ENCODE measurements at places on chromosomes 11 and 22.

- DNase-seq: peak; percentile 89
These were observed 4.4 kb upstream of the PRR5 start for GRCh38 chr22:44697423-44698141.

GRCh38 chr22:37211075-37211865 is 1.0 kb downstream of the SSTR3 start:
- peak; percentile 5 for DNase-seq

- DNase-seq: no peak
These were observed 36.5 kb upstream of the CSNK1E start for GRCh38 chr22:38353701-38354100.

GRCh38 chr11:101336858-101337257 is 207.2 kb upstream of the PGR start:
- no peak for DNase-seq

DNA sequence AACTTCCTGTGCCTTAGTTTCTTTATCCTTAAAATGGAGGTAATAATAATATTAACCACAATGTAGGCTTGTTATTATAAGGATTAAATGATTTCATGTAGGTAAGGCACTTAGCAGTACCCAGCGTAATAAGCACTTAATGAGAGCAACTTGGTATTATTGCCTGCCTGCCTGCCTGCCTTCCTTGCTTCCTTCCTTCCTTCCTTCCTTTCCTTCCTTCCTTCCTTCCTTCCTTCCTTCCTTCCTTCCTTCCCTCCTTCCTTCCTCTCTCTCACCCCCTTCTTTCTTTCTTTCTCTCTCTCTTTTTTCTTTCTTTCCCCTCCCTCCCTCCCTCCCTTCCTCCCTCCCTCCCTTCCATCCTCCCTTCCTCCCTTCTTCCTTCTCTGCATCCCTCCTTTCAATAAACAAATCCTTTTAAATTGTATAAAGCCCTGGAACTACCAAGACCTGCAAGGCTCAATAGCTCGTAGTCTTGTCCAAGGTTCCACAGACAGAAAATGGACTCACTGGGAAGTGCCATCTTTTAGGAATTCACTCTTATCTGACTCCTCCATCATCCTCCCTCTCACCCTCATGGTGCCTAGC is 20.7 kb upstream of the TIMP3 start:
- DNase-seq: no peak

DNA sequence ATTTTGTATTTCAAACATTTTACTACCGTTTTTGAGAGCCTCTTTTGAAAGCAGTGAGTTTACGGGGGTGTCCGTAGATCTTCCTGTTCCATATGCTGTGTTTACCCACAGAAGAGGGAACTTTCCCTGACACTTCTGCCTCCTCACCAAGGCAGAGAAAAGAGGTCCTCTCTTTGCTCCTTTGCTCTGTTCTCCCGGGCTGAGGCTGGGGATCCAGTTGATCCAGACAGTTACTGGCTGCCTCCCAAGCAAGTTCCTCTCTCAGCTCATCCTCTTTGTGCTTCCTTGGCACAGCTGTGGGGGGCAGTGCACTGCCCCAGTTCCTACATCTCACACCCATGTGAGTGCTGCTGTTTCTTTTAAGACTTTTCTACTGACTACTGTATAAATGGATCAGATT is 813.7 kb downstream of the NTM start:
- DNase-seq: no peak

DNA sequence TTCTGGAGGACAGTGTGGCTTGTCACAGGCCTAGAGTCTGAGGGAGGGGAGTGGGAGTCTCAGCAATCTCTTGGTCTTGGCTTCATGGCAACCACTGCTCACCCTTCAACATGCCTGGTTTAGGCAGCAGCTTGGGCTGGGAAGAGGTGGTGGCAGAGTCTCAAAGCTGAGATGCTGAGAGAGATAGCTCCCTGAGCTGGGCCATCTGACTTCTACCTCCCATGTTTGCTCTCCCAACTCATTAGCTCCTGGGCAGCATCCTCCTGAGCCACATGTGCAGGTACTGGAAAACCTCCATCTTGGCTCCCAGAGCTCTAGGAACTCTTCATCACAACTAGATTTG is 13.0 kb downstream of the PIK3IP1 start:
- no peak for DNase-seq

- DNase-seq: no peak
These were observed 1082.6 kb downstream of the DLG2 start for GRCh38 chr11:84544566-84544965.

DNA sequence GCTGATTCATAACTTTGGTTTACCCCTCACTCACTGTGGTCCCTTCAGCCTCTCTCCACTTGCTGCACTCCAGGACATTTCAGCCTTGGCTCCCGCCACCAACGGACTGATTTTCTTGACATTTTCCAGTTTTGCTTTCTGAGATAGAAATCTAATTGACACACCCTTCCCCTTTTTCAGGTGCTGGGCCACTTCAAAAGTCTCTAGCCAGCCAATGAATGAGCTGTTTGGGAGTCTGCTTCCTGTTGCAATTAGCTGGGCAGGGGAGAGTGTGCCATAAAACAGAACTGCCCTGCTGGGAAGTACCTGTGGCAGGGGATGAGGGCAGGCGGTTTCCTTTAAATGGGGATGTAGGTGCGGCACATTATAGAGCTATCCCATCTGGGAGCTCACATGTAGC is 21.1 kb upstream of the PLET1 start:
- DNase-seq: no peak

DNA sequence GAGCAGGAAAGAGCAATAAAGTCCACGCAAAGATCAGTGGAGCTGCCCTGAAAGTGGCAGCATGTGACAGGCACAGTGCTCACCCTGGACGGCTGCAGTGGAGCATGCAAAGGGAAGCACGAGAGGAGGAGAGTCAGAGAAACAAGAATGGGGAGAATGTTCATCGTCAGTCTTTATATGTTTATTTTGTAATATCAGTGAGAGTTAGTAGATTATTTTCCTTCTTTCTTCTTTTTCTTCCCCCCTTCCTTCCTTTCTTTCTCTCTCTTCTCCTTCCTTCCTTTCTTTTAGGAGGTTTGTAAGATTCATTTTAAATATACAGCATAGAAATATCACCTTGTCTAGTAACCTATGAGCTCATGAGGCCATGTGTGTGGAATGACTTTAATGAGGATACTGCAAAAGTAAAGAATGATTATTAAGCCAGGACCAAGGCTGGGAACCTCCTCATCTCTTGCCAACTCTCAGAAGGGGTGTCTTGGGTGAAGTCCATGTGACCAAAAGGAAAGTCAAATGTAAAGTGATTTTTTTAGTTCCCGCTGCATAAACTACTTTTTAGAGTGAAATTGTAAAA is 321.1 kb downstream of the AASDHPPT start:
- DNase-seq: no peak

GRCh38 chr11:76242004-76242779 is 35.9 kb upstream of the WNT11 start:
- DNase-seq: no peak

DNA sequence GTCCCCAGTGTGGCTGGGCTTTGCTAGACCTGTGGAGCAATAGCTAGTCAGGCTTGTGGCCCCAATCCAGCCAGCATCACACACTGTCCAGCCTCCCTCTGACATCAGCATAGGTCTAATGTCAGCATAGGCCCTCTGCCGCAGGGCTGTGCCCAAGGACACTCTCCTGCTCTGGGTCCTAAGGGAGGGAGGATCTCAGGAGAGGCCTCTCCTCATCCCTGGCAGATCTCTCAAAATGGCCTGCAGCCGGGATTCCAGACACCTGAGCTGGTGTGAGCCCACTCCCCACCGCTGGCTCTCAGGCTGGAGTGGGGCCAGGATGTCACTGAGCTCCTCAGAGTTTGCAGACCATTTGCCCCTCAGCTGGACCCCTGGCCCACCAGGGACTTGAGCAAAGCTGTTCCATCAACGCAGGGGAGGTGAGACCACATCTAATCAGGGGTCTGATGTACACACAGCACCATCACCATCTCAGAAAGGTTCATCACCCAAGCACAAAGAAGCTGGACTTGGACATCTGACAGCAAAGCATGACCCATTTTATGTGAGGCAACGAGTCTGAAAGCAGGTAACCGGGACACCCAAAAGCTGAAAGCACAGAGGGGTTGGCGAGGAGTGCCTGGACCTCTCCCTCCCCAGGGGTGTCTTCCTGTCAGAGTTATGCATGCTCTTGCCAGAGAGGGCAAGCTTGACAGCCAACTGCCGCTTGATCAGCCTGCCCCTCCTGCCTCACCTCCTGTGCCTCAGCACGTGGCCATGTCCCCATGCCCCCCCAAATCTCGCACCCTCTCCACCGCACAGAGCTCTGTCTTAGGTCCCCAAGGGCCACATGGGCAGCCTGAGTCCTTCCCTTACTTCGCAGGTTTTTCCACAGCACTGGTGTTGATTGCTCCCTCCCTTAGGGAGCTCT is 69.7 kb upstream of the SEPTIN5 start:
- no peak for DNase-seq

DNA sequence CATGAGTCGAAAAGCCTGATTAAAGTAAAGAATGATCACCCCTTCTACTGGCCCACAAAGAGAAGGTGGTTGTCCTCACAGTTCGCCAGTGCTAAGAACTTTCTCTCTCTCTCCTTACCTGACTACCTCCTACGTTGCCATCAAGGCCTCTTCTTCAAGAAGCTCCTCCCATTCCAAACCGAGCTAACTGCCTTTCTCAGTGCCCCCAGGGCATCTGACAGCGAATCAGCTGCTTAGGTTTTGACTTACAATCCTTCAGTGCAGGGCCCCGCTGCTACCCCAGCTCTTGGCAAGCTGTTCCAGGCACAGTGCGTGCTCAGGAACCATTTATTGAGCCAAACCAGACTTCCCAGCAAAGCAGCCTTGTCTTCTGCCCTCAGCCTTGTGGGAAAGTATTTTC is 5.8 kb downstream of the VSTM5 start:
- DNase-seq: no peak

- peak; percentile 85 for DNase-seq
These were observed 14.1 kb upstream of the MDK start for GRCh38 chr11:46367244-46367915.

- no peak for DNase-seq
These were observed 38.7 kb downstream of the SYT13 start for GRCh38 chr11:45247433-45247832.

- DNase-seq: peak; percentile 85
These were observed 2.0 kb downstream of the SIPA1 start for GRCh38 chr11:65639623-65640482.

DNA sequence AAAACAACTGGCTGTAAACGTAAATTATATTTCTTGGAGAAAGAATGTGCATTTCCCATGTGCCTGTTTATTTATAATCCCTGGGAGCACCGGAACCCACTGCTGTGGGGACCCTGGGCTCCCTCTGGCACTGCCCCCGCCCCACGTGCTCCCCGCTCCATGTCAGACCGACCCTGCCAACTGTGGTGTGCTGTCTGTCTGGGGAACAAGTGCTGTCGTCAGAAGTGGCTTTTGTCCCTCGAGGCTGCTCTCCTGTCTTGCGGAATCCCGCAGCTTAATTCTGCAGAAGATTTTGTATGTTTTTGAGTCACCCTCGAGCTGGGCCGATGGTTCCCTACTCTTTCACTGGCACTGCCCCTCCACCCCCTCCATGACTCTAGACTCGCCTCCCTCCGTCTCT is 2.4 kb downstream of the LRRC10B start:
- no peak for DNase-seq

DNA sequence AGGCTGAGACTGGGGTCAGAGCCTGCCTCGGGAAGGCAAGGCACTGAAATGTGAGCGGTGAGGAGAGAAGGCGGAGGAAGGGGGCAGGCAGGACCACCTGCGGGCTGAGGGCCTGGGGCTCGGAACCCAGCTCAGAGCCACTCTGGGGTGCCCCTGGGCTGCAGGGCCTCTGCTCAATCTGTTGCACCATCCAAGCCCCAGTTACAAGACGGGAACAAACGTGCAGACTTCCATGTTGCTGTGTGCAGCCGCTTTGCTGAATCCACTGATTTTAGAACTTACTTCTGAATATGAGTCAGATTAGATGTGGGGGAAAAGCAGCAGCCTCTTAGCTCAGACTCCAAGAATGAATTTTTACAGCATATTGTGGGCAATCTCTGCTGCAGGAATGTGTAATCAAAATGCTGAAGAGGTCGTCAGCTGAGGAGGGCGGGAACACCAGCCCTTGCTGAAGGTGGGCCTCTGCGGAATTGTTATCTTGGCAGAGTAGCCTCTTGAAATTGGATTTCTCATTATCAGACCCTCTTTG is 21.6 kb downstream of the PARVG start:
- no peak for DNase-seq

GRCh38 chr11:34356576-34356912 is 1.3 kb downstream of the ABTB2 start:
- peak; percentile 22 for DNase-seq

DNA sequence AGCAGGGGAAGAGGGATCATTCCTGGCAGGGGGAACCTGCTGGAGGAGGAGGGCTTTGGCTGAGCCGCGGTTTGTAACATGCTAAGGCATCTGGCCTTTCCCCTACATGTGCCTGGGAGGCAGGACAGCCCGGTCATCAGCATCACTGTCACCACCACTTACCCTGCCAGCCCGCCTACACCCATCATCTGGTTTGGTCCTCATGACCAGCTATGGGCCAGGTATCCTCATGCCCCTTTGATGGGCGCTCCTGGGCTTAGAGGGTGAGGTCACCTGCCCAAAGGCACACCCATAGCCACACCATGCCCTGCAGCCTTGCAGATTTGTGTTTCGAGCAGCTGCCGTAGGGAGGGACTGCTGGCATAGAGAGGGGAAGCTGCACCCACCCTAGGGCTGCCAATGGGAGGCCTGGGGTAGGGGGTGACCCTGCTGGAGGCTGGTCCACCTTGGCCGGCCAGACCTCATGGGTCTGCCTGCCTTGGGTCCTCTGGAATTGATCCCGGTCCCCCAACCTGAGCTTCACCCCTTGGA is 2.6 kb downstream of the MRGPRF start:
- no peak for DNase-seq

DNA sequence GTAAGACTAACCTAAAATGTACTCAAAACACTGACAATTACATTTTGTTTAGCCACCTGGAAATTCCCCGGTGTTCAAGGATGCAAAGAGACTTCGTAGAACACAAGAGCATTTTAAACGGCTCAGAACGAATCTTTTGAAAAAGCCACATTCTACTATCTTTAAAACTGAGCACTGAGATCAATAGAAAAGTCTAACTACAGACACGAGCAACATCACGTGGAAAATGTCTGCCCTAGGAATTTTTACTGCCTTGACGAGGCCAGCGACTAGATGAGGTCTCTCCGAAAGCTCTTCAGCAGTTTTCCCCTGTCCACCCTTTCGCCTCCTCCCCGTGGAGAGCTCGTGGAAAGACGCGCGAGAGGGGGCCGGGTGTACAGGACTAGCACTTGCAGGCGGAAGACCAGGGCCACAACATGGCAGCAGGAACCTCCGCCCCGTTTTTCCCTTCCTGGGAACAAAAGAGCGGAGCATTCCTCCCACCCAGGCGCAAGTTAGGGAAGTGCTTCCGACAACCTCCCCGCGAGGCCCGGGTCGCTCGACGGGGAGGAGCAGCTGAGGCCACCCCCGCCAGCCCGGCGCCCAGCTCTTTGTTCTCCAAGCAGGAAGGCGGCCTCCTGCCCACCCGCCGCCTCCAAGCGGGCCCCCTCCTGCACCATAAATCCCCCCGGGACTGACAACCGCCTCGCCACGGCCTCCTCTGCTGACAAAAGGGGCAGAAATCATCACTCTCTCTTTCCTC is 1.1 kb downstream of the EIF4G2 start:
- DNase-seq: peak; percentile 58

- DNase-seq: no peak
These were observed 80.5 kb downstream of the DGCR2 start for GRCh38 chr22:19041704-19042074.

- no peak for DNase-seq
These were observed 15.1 kb downstream of the PITPNB start for GRCh38 chr22:27903805-27904473.

Data from activated naive CD4-positive, alpha-beta T cell treated with anti-CD3 and anti-CD28 coated beads for 36 hours (primary cell).